NCI-H1694 (cell line): ENCODE measurements at places on chromosomes 2 and 18.

DNA sequence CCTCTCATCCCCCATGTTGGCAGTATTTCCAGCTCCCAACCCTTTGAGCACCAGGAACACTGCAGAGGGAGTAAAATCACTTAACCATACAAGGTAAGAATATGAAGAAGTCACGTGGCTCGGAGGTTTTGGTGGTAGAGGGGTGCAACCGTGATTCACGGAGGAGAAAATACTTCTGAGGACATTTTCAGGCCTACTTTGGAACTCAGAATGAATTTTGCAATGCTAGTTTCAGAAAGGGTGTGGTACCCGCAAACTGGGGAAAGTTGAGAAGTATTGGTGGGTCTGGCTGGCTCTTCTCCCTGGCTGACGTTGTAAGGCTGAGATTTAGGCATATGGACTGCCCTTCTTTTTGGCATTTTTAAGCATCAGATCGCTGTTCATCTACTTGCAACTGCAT, 442 bp downstream of the SERPINB5 start:
- DNase-seq, result no peak

DNA sequence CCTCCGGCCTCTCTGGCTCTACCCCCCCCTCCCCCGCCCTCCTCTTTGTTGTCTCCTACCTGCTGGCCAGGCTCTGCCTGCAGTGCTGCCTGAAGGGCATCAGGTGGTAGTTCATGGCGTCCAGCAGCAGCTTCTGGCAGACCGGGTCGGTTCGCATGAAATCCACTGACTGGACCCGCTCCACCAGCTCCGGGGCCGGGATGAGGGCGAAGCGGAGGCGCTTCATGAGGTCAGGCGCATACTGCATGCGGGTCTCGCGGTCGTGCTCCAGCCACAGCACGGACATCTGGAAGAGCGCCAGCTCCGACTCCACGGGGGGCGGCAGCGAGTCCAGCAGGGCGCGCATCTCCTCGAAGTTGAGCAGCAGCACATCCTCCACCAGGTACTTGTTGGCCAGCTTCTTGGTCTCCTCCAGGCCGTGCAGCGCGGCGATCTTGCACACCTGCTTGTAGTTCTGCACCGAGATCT, 3.2 kb downstream of the KLHL14 start:
- DNase-seq, result no peak

DNA sequence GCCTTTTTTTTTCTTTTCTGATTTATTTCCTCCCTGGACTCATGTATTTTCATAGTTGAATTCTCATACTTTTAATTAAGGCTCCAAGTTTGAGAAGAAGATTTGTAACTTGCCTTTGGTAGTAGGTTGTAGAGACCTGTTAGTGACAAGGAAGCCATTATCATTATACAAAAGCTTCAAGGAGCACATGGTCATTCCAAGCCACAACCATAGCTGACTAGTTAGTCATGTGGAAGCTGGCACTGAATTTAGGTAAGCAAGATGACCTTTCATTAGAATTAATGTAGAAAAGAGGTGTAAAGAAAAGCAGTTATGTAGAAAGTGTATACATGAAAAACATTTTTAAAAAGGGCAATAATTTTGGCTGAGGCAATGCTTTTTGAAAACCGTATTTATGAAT, 89.7 kb downstream of the LRP1B start:
- DNase-seq, result no peak

- no peak for DNase-seq
Measured at GRCh38 chr2:217387776-217388387, 528.0 kb upstream of the TNP1 start.

GRCh38 chr2:32516567-32516966, 111.3 kb upstream of the TTC27 start:
- DNase-seq, result no peak

- no peak for DNase-seq
Measured at GRCh38 chr2:130808482-130809268, 28.0 kb upstream of the ARHGEF4 start.

GRCh38 chr18:12296087-12296403, 12.0 kb upstream of the TUBB6 start:
- DNase-seq, result no peak

- DNase-seq, result no peak
Measured at GRCh38 chr2:117407746-117408145, 406.7 kb upstream of the DDX18 start.
